ENCODE measurements at places on chromosomes 1 and 21. TPM values are rescaled to one million over a fixed set of nuclear protein-coding genes. Genes with fewer than 3 reads are reported as not detected.

Gene JAK1
- total RNA-seq: 76.9 TPM

Gene CEP350
- 39.2 TPM for total RNA-seq

Gene NUDT4B
- total RNA-seq: 36.4 TPM

Gene PSRC1
- 31.3 TPM for total RNA-seq

Gene RIMKLA
- 0.13 TPM for total RNA-seq

Gene SOX13
- 6.1 TPM for total RNA-seq

Gene HIVEP3
- 5.3 TPM for total RNA-seq

Gene ACTL8
- 0.08 TPM for total RNA-seq

Gene FCGR1A
- not detected for total RNA-seq

Gene HAO2
- not detected for total RNA-seq

Gene CYB561D1
- total RNA-seq: 3.5 TPM

Gene JAM2
- 3.0 TPM for total RNA-seq
